ENCODE measurements at places on chromosomes 2 and 18.

GRCh38 chr2:234164493-234165413, 114.3 kb downstream of the SPP2 start:
- no peak for DNase-seq

DNA sequence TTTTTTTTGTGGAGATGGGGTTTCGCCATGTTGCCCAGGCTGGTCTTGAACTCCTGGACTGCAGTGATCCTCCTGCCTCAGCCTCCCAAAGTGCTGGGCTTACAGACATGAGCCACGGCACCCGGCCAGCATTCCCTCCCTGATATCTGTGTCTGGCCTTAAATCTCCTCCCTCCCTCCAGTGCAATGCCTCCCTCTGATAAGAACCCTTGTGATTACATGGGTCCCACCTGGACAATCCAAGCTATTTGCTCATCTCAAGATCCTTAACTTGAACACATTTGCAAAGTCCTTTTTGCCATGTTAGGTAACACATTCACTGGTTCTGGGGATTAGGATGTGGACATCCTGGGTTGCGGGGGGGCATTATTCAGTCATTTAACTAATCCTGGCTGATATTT, 40.5 kb upstream of the CREB1 start:
- DNase-seq = no peak

DNA sequence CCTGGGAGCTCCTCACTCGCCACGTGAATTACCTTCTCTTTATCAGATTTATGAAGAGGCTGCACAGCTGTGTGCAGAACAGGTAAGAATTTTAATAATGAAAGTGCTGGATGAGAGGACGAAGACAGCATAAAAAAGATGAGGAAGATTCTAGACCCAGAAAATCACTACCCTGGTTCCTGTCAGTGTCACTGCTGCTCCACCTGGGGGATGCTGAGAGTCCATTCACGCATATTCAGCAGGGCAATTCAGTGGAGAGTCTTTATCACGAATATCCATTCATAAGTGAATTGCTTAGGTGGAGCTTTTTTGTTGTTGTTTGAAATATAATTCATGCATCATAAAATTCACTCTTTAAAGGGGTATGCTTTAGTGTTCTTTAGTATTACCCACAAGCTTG, 52.0 kb downstream of the MRPL33 start:
- no peak for DNase-seq

- no peak for DNase-seq
These were observed 1.3 kb downstream of the LRRTM1 start for GRCh38 chr2:80303006-80303908.

- no peak for DNase-seq
These were observed 133.9 kb downstream of the CYP26B1 start for GRCh38 chr2:72013726-72014125.

GRCh38 chr2:19329445-19329844, 29.0 kb downstream of the OSR1 start:
- DNase-seq = no peak

DNA sequence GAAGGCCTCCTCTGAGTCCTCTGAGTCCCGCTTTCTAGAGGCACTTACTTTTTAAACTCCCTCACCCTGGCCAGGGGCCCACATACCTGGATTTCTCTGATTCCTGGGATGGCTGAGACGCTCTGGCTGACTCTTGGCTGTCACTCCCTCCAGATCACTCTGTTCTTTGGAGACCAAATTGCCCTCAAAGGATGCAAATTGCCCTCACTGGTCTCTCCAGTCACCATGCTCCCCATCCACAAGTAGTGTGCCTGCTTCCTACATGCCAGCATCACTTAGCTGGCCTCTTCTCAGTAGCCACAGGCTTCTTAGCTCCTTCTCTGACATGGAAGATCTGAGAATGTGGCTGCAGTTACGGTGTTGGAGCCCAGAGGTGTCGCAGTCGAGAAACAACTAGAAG, 41.3 kb upstream of the CCDC68 start:
- no peak for DNase-seq

DNA sequence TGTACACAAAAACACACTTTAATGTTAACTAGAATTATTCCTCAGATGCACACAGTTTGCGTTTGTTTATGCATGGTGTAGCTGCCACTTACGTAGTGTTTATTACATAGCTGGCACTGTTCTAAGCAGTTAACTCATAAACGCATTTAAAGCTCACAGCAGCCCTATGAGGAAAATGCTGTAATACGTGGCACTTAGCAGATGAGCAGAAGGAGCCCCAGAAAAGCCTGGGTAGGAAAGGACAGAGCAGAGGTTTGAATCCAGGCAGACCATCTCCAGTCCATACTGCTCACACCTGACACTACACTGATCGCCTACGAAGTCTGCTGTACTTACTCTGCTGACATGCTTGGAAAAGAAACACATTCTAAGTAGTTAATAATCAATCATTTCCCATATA, 66.6 kb downstream of the BCL2 start:
- DNase-seq = no peak

- no peak for DNase-seq
These were observed 91.3 kb upstream of the ITGB6 start for GRCh38 chr2:160291382-160291781.

- no peak for DNase-seq
These were observed 34.5 kb downstream of the CMPK2 start for GRCh38 chr2:6831229-6831628.

DNA sequence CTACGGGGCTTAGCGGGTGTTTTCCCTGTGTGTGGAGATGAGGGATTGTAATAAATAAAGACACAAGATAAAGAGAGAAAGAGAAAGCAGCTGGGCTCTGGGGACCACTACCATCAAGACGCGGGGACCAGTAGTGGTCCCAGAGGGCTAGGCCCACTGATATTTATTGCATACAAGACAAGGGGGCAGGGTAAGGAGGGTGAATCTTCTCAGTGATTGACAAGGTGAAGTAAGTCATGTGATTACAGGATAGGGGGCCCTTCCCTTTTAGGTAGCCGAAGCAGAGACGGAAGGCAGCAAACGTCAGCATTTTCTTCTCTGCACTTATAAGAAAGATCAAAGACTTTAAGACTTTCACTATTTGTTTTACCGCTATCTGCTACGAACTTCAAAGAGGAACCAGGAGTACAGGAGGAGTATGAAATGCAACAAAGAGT, 4.5 kb upstream of the GAL3ST2 start:
- peak; percentile 76 for DNase-seq

DNA sequence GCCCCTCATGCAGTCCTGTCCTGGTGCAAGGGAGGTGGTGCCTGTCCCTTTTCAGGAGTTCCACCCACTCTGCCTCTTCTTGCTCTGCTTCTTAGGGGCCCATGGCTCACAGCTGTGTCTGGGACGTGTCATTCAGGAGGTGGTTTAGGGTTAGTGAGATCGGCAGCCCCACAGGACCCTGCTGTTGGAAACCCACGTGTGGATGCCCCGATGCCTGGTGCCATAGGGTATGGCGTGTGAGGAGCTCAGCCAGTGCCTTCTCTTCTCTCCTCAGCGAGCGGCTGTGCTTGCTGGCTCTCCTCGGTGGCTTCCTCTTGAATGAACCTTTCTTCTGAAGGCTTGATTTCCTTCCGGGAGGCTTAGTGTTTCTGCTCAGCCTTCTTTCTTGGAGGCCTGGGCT, 55.2 kb downstream of the LDLRAD4 start:
- DNase-seq = no peak

GRCh38 chr2:99340669-99341236, 3.6 kb downstream of the EIF5B start:
- DNase-seq = no peak

DNA sequence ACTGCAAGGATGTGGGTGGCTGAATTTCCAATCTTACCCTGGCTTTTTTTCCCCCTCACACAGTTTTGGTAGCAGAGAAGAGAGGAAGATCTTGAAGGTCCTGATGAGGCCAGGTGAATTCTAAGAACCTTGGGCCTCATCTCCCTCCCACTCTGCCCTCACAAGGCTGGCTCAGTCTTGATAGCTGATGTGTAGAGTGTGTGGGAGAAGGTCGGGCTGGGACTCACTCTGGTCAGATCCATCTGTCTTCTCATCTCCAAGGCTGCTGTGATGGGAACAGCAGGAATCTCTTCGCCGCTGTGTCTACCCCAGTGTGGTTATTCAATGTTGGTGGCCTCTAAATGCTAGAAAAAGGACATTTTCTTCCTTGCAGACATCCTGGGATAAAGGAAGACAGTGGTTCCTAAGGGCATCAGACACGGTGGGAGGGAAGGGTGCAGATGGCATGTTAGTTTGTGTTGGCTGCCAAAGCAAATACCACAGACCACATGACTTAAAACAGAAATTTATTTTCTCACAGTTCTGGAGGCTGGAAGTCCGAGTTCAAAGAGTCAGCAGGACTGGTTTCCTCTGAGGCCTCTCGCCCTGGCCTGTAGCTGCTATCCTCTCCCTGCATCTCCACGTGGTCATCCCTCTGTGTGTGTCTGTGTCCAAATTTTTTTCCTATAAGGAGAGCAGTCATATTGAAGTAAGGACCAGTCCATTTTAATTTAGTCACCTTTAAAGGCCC, 37.6 kb upstream of the MGAT4A start:
- no peak for DNase-seq

- DNase-seq = peak; percentile 28
These were observed 198.6 kb downstream of the CAMKMT start for GRCh38 chr2:44560352-44560751.

GRCh38 chr2:152600697-152601096, 116.6 kb downstream of the PRPF40A start:
- no peak for DNase-seq

- peak; percentile 33 for DNase-seq
These were observed 48.1 kb downstream of the MERTK start for GRCh38 chr2:111946294-111947114.

GRCh38 chr2:6754419-6754818, 111.3 kb downstream of the CMPK2 start:
- DNase-seq = no peak

GRCh38 chr18:10524507-10525370, 1.1 kb upstream of the NAPG start:
- peak; percentile 67 for DNase-seq

GRCh38 chr2:206276169-206276942, 1.9 kb downstream of the ZDBF2 start:
- DNase-seq = peak; percentile 15

DNA sequence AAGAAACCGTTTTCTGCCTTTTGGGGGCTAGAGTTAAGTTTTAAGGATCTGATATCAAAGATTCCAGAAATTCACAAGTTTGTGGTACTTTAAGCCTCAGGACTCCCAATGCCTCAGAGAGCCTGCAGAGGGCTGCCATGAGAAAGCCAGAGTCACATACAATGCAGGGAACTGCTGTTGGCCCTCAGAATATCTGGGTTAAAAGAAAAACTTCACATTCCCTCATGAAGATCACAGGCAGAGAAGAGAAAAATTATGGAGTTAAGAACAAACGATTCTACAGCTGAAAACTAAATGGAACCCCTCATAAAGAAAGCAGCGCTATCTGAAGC, 39.5 kb downstream of the HDAC4 start:
- peak; percentile 34 for DNase-seq
